ENCODE measurements at places on chromosomes 2 and 18.

- DNase-seq: no peak
Observed at GRCh38 chr2:22996911-22997310, 388.1 kb upstream of the KLHL29 start.

DNA sequence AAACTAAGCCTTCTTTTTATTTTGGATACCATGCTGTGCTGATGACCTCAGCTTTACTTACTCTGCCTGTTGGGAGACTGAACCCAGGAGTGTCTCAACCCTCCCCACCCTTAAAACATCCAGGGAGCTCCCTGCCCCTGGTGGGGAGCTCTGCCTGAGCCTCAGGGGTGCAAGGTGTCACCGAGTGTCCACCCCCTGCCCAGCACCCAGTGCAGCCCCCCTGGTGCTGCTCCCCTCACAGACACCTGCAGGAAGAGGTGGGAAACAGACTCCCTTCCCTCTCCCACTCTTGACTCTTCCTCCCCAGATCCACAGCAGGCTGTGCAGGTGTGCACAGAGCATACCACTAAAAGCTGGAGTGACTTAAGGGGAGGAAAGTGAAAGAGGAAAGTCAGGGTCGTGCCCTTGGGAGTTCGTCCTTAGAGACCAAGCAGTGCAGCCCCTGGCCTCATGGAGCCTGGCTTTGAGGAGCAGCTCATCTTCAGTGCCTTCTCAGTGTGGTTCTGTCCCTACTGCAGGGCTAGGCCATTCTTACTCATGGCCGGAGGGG is 51.3 kb downstream of the MYO7B start:
- DNase-seq: no peak

DNA sequence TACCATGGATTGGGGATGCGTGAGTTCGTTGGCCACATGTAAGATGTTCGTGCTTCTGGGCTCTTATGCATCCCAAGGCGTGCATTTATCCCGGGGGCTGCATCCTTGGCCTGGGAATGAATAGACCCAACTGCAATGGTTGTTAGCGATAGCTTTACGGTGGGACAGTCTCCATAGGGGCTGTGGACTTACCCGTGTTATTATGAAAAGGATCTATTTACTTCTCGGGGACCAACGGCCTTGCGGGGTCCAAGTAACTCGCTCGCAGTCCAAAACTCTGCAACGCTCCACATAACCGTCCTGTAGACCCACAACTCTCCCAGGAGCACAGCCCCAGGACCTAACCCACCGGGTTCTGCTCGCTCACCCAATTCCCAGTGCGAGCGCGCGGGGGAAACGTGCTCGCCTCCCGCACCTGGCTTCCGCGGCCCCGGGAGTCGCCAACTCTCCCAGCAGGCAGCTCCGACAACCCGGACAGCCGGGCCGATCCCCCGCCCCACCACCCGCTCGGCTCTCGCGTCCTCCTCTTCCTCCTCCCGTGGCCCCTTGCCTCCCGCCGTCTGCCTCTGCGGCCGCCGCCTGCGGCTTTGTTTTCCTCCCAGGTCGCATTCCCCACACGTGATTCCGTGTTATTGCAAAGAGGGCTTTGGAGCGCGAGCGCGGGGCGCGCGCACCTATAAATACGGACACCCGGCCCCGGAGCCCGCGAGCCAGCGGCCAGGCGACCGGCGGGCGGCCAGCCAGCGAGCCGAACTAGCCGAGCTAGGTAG is at the start of gene CABLES1:
Gene CABLES1 (plus strand): TSS at position 706 of the 770 bp plus-strand sequence. CDS start 278 bp downstream, outside the sequence.
- no peak for DNase-seq

GRCh38 chr18:39781565-39781964 is 2173.5 kb upstream of the PIK3C3 start:
- DNase-seq: no peak

GRCh38 chr2:136151021-136151971 is 33.3 kb upstream of the CXCR4 start:
- DNase-seq: no peak

DNA sequence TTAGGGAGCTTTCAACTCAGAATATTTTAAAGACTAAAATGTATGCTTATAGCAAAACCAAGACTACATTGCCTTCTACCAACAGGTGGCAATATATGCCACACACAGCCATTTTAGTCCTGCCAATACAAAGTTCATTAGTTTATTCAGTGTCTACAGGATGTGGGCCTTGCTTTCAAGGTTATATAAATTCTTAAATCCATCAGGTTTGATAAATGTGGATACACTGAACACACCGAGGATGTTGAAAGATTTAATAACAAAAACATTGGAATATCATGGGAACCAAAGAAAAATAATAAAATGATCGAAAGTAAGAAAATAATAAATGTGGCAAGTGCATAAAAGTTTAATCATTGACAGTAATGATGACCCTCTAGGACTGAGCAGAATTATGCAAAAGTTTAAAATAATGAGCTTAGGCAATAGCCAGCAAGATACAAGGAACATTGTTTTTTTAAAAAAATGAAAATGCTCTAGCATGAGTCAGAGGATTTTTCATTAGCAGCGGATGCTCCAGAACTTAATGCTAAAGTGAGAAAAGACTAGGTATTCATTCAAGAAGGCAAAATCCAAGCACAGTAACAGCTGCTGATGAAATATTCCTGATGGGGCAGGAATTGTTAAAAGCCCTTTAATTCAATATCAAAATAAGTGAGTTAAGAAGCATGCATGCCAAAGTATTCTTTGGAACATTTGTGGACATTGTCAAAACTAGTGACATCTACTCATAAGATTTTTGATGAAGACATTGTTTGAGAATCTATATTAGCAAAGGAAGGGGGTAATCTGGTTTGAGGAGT is 14.2 kb downstream of the SCN9A start:
- DNase-seq: no peak

DNA sequence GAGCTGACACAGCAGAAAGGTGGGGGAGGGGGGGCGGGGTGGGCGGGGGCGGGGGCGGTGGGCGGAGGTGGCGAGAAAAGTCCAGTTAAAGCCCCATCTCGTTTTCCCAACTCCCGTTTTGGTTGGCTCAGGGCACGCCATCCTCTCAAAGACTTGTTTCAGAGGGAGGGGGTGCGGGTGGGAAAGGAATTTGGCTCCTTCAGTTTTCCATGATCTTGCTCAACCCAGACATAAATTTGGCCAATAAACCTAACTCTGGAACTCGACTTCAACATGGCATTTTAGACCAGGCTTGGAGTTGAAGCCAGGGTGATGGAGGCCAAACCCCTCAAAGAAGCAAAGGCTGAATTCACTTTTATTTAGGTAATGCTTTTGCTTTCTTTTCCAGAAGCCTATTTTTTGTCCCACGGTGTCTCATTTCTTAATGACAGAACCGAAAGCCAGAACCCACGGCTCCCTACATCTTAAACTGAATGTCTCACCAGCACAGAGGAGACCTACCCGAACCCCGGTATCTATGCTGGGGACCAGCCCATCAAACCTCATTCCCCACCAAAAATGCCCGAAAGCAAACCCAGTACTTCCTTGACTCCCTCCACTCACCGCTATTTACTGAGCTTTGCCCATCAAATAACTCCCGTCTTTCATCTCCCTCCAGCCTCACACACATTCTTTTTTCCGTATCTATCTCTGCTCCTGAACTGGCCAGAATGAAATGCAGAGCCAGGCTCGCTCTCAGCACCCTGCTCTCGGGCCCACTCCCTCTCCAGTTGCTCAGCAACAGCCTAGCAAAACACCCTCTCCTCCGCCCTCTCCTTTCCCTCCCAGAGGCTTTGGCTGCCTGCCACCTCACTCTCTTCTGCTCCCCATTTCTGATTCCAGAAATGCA is 4.3 kb downstream of the IGFBP5 start:
- no peak for DNase-seq

DNA sequence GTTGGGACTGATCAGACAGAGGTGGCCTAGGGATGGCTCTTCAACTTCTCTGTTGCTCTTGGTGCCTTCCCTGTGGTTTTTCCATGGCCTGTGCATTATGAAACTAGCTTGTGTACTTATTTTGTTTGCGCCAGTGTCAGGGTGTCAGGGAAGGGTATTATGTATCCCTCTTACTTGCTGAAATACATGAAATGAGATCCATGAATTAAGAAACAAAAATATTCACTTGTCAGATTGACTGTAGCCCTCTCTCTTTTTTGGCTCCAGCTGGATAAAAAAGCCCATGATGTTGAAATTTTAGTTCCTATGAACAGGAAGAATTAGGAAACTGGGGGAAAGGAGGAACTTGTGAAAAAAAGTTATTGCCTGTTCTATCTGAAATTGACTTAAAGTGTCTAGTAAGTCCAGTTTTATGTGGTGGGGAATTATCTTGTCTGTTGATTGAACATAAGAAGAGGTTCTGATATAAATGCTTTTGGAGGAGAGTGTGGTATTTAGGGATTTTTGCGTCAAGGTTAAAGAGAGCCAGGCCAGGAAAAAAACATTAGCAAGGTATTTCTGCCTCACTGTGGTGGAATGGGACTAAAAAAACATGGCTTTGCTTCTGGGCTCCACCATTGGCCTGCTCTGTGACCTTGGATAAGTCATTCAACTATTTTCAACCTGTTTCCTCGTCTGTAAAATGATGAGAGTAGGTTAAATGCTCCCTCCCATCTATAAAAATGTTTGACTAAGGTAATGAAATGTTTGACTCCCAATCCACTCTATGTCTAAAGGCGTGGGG is 12.0 kb downstream of the UGP2 start:
- no peak for DNase-seq

DNA sequence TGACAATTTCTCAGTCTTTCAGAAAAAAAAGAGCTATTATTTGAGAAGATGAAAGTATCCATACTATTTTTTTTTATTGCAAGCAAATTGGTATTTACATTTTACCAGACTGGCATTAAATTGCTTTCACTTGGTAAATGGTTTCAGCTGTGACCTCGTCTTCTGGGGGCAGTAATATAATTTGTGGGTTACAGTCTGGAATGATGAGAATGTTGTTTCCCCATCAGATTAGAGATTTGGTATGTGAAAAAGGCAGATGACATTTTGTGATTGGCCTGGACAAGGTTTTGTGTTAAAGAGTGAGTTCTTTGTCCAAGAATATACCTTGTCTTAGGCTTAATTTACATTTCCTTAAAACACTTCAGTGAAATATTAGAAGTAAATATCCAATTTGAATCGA is 390.1 kb upstream of the ST6GAL2 start:
- DNase-seq: no peak

- no peak for DNase-seq
Observed at GRCh38 chr2:43414586-43415135, 181.2 kb downstream of the THADA start.

DNA sequence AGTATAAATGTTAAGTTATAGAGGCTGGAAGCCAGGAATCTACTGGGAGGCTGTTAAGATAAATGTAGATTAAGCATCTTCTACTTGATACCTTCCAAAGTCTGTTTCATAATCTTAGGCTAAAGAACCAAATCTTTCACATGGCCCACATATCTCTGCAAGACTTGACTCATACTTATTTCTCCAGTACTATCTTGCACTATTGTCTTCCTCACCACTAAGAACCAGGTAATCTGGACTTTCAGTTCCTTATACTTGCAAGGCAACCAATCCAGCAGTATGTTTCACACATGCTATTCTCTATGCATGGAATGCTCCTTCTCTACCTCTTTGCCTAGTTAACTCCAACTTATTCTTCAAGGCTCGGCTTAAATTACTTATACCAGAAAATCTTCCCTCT is 62.2 kb downstream of the RBMS1 start:
- DNase-seq: no peak

- DNase-seq: peak; percentile 8
Observed at GRCh38 chr18:54983041-54983686, 23.9 kb upstream of the CCDC68 start.

DNA sequence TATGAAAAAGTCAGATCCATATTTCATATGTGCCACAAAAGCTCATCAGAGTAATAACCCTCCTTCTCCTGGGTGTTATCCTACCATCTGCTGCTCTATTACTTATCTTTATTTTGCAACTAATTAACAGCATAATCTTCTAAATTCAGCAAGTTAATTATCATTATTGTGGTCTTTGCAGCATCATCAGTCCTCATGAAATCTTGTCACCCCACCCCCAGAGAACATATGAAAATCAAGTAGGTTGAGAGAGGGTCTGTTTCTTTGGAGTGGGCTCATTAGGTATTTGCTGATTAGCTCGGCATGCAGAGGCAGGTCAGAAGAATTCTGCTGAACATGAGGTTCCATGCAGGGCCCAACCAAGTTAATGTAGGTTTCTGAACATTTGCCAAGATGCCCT is 64.8 kb downstream of the ATF2 start:
- DNase-seq: no peak

GRCh38 chr2:37414470-37414949 is 70.1 kb downstream of the QPCT start:
- peak; percentile 52 for DNase-seq

GRCh38 chr2:210207929-210208328 is 17.3 kb downstream of the ACADL start:
- DNase-seq: no peak

- DNase-seq: no peak
Observed at GRCh38 chr18:54616220-54616848, 25.3 kb downstream of the DYNAP start.

GRCh38 chr2:97654791-97655190 is 8.9 kb downstream of the COX5B start:
- no peak for DNase-seq

DNA sequence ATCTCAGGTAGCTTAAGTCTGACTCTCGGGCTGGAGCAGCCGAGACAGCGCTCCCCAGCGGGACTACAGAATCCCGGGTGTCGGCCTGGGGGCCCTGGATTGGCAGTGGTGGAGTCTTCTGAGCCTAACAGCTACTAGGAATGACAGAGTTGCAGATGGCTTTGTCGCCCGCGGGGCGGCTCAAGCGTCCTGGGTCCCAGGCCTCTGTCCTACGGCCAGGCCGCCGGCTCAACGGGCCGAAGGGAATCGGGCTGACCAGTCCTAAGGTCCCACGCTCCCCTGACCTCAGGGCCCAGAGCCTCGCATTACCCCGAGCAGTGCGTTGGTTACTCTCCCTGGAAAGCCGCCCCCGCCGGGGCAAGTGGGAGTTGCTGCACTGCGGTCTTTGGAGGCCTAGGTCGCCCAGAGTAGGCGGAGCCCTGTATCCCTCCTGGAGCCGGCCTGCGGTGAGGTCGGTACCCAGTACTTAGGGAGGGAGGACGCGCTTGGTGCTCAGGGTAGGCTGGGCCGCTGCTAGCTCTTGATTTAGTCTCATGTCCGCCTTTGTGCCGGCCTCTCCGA is 8.8 kb downstream of the SIX2 start:
- no peak for DNase-seq

DNA sequence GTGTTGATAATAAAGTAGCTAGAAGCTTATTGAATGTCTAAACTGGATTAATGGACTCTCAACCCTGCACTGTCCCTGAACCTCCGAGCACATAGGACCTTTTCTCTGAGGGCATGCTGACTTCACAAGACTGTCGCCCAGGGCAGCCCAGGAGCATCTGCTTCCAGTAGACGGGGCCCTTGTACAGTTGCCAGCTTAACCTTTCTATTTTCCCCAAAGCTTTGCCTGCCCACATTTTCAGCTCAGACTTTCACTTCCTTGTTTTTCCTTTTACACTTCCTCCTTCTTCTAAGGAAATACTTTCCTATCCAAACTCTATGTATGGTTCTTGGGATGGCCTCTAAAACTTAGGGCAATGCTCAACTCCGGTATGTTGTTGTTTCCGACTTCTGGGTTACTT is 1.3 kb downstream of the VWA3B start:
- no peak for DNase-seq

GRCh38 chr2:529424-529823 is 147.8 kb downstream of the TMEM18 start:
- peak; percentile 4 for DNase-seq
